ENCODE measurements at places on chromosomes 3 and 15.

DNA sequence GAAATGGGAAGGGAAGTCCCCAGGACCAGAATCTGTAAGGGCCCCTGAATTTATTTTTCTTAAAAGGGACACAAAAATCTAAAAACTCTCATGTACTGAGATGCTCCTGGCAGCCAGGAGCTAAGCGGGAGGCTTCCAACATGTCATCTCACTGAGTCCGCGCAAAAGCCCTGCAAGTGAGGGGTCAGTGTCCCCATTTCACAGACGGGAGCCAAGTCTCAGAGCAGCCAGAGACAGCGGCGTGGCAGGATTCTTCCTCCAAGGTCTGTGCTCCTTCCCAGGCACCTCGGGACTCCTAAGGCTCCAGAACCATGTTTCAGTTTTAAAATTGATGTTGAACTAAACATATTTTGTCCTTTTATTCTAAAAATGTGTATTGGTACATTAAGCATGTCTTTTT lies 114.8 kb downstream of the ADCY5 start:
- no peak for DNase-seq

DNA sequence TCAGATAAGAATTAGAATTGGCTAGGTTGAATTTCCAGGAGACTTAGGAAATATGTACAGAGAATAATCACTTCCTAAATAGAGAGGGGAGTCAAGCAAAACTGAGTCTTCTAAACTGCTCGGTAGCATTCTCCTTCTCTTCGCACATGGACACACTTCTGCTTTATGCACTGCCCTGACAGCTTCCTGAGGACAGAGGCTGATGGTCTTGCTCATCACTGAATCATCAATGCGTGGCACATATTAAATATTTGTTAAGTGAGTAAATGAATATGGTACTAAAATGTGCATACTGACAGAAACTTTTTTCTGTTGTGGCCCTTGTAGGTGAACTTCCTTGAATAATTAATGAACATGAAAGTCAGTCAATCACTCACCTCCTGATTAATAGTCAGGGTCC lies 315.5 kb downstream of the FHIT start:
- DNase-seq: peak; percentile 61

GRCh38 chr3:65811086-65811761 lies 227.5 kb downstream of the MAGI1 start:
- DNase-seq: no peak

- DNase-seq: no peak
These were observed 40.3 kb downstream of the CHST14 start for GRCh38 chr15:40511093-40511471.

GRCh38 chr3:42904076-42904475 lies 1.9 kb upstream of the ZNF662 start:
- no peak for DNase-seq

GRCh38 chr3:8503461-8503860 lies 1.8 kb downstream of the LMCD1 start:
- DNase-seq: no peak

Measured in non-pigmented ciliary epithelial cell (primary cell).